Right ventricle myocardium superior (tissue), 1 donor: ENCODE measurements at places on chromosomes 2 and 18. TPM values are rescaled to one million over a fixed set of nuclear protein-coding genes. Genes with fewer than 3 reads are reported as not detected.

ZNF512 gene
- total RNA-seq = 16.6 TPM

KLHL30 gene
- 20.0 TPM for total RNA-seq

MSGN1 gene
- not detected for total RNA-seq

SETBP1 gene
- 6.3 TPM for total RNA-seq

LYPD1 gene
- total RNA-seq = not detected

DHX57 gene
- total RNA-seq = 12.6 TPM

ABCG5 gene
- total RNA-seq = not detected

VSNL1 gene
- total RNA-seq = 10.4 TPM

CNGA3 gene
- not detected for total RNA-seq

DSG4 gene
- total RNA-seq = not detected

ALLC gene
- total RNA-seq = not detected

REG1A gene
- total RNA-seq = not detected

TBR1 gene
- not detected for total RNA-seq

SLC23A3 gene
- 1.4 TPM for total RNA-seq

B3GNT7 gene
- total RNA-seq = 7.7 TPM

GPR148 gene
- total RNA-seq = not detected

ZNF638 gene
- 91.9 TPM for total RNA-seq

TDRD15 gene
- not detected for total RNA-seq

RUFY4 gene
- total RNA-seq = not detected

KIF5C gene
- total RNA-seq = 1.2 TPM

CPLX4 gene
- not detected for total RNA-seq

SEMA4C gene
- total RNA-seq = 18.2 TPM

C18orf54 gene
- total RNA-seq = 1.2 TPM
